NCI-H345 (cell line): ENCODE measurements at places on chromosomes 7 and 10.

- no peak for DNase-seq
Observed at GRCh38 chr10:9579110-9579705, 1438.5 kb upstream of the CELF2 start.

GRCh38 chr7:122944682-122945303 is 50.7 kb downstream of the TAS2R16 start:
- DNase-seq, result no peak

GRCh38 chr7:127730658-127731276 is 78.8 kb downstream of the SND1 start:
- no peak for DNase-seq

DNA sequence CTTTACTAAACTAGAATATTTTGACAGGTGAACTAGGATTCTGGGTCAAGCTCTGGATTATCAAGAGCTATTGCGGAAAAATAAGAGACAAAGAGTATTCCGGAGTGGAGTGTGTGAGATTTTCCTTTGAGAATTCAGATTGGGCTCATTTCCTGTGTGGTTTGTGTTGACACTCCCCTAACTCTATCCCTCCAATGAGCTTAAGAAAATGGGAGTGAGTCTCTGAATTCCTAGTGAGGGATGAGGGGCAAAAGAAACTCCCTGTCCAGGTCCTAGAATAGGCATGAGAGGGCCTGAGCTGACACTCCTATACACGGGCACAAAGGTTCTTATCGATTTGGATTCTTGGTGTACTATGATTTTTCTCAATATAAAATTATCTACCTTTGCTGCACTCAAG is 10.2 kb downstream of the KLF14 start:
- DNase-seq, result no peak

DNA sequence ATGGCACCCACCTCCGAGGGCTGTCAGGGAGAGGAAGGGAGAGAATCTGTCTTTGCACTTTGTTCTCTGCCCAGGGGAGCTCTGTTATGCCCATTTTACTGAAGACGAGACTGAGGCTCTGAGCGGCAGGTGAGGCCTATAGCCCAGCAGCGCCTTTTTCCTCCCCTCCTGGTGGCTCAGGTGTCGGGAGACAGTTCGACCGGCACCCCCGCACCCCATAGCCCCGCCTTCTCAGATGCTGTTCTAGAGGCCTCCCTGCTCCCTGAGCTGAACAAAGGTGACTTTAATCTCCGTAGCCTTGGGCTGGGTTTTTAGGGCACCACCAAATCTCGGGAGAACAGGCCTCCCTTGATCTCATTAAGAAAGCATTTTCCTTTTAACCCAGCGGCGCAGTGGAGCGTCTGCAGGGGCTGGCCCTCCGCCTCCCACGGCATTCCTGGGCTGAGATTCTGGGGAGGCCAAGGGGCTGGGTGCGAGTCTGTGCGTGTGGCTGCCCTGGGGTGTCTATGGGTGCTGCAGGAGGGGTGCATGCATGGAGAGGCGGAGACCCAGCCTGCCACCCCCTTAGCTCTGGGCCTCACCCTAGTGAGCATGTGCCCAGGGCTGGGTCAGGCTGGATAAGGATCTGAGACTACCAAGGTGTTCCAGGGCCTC is 3.3 kb downstream of the LFNG start:
- peak; percentile 52 for DNase-seq

- DNase-seq, result no peak
Observed at GRCh38 chr7:37310327-37311080, 138.2 kb downstream of the ELMO1 start.

- no peak for DNase-seq
Observed at GRCh38 chr7:96449094-96449493, 127.2 kb upstream of the SLC25A13 start.

GRCh38 chr7:6651851-6652445 is 14.8 kb downstream of the ZNF316 start:
- no peak for DNase-seq

- DNase-seq, result no peak
Observed at GRCh38 chr7:116629051-116629463, 42.9 kb upstream of the MET start.

DNA sequence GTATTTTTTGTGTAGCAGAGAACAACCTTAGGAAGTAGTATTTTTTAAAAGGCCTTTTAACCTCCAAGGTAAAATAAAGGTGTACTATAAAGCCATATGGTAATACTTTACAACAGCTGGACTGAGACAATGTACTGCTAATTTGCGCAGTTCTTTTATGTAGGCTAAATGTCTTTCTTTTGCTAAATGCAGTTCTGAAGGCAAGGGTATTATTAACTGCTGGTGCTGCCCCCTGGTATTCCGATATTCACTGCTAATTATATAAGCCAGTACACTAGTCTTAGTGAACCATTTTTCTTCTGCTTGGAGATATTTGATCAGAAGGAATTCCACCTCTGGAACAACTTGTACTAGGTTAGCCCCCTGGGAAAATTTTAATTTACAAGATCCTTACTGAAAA is 272.0 kb upstream of the FERD3L start:
- no peak for DNase-seq

DNA sequence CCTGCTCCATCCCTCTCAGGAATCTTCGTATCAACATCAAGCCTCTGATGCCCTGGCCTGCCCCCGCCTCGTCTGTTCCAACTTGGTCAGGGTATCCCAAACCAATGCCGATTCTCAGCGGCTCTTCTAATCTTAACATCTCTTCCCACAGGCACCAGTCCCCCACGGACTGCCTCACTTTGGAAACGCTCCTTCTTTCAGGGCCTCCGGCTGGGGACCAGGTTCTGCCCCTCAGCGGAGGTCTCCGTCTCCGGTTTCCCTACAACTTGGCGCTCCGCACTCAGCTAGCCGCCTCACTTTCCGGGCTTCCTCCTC is 488 bp downstream of the ABCF2 start:
- DNase-seq, result no peak

DNA sequence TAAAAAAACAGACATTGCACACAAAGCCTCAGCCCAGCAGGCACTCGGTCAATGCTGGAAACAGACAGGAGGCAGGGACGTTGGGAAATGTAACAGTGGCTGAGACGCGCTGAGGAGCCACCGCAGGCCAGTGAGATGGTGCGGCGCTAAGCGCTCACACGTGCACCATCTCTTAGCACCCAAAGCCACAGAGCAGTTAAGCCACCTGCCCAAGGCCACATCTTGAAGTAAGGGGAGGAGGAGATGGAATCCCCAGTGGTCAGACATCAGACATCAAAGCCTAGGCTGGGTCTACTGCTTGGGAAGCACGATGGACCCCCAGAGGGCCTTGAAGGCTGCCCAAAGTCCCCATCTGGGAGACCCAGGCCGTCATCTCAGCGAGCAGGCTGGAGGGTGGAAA is 15.6 kb downstream of the LAT2 start:
- DNase-seq, result no peak

GRCh38 chr10:5604961-5605360 is 61.4 kb downstream of the ASB13 start:
- no peak for DNase-seq

DNA sequence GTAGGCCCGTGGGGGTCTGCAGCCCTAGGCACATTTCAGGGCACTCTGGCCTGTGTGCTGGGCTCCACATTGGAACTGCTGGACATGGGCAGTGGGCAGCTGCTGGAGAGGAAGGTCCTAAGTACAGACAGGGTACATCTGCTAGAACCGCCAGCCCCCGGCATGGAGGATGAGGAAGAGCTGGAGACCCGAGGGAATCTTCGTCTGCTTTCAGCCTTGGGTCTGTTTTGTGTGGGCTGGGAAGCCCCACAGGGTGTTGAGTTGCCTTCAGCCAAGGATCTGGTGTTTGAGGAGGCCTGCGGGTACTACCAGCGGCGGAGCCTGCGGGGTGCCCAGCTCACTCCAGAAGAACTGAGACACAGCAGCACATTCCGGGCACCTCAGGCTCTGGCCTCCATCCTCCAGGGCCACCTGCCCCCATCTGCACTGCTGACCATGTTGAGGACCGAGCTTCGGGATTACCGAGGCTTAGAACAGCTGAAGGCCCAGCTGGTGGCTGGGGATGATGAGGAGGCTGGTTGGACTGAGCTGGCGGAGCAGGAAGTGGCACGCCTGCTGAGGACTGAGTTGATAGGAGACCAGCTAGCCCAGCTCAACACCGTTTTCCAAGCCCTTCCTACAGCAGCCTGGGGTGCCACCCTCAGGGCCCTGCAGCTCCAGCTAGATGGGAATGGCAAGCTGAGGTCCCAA is 1.4 kb downstream of the HPS6 start:
- no peak for DNase-seq

DNA sequence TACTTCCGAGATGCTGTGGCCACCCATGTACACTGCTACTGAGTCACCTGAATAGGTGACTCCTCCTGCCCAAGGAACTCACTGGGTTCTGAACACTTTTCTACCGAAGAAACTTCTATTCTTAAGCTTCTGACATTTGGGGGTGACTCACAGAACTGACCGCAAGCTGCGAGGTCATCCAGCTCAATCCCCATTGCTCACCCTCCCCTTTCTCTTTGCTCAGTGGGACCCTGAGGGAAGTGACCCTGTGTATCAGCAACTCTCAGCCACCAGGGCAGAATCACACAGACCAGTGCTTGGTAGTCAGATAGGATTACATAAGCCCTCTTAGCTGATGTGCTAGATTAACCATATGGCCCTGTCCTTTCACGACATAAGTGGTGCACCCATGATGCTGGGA is 46.3 kb downstream of the INSYN2A start:
- no peak for DNase-seq

DNA sequence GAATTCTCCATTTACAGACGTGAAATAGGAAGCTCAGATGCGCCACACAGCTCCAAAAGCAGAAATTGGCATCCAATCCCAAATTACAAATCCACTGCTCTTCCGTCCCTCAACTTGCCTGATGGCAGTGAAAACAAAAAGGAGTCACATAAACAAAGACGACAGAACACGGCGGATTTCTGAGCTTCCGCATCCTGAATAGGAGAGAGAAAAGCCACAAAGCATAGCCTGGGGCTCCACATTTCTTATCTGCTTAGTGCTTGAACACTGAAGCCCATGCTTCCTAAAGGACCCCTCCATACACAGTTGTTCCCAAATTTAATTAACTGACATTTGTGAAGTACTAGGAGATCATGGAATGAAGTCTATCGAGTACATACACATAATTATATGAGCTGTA is 32.6 kb downstream of the BEND7 start:
- no peak for DNase-seq

- no peak for DNase-seq
Observed at GRCh38 chr7:12031186-12031585, 179.9 kb upstream of the TMEM106B start.

DNA sequence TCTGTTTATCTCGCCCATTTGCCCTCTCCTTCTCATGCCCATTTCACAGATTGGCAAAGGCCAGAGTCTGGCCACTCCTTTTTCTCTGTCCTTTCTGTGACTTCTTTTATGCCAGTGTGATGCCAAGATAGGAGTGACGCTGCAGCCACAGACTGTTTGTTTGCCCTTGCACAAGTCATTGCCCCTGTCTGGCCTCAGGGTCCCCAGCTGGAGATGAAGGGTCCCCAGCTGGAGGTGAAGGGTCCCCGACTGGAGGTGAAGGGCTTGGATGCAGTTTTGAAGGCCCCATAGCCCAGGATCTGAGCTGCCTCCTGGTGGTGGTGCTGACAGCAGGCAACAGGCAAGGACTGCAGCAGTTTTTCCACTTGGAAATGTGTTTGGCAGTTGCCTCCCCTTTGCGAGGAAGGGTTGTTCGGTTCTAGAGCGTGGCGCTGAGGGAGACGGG is 50.8 kb upstream of the SLC29A3 start:
- DNase-seq, result no peak

- DNase-seq, result no peak
Observed at GRCh38 chr10:124701435-124701834, 42.7 kb downstream of the FAM53B start.

DNA sequence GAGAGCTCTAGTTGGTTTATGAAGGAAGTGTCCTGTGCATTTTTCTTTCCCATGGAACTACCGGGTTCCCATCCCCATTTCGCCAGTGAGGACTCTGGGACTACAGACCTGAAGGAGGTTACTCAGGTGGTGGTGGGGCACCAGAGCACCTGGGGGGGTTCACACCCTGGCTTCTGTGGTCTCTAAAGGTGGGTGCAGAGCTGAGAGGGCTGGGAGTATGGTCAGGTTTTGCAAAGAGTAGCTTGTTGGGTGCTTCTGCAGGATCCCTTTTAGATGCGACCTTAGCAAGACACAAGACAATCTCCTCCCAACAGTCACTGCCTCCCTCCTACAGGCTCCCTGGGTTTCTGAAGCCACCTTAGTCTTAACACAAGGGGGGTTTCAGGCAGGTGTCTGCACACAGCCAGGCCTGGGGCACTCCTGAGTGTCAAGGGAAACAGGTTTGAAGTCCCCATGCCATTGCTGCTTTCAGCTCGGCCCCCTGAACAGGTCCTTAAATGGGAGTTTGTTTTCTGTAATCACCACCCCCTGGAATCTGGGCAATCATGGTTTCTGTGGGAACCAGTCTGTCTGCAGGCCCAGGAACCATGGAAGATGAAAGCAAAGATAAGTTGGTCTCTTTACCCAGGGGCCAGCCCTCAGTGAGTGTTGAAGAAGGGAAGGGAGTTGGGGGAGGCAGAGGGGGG is 9.9 kb upstream of the CXCL12 start:
- no peak for DNase-seq

DNA sequence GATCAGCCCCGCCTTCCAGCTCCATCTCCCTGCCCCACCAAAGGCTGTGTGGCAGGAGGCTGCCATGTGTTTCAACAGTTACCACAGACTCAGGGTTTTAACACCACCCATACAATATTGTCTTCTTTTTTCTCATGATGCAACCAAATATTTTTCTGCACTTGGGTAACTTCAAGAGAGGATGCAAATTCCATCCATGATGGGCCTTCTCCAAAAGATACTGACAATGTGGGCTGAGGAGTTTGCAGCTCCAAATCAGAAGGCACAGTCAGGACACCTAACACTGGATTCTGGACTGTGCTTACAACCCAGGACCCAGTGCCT is 347.9 kb downstream of the GRID1 start:
- no peak for DNase-seq

- DNase-seq, result no peak
Observed at GRCh38 chr7:40199076-40199802, 64.4 kb downstream of the SUGCT start.

DNA sequence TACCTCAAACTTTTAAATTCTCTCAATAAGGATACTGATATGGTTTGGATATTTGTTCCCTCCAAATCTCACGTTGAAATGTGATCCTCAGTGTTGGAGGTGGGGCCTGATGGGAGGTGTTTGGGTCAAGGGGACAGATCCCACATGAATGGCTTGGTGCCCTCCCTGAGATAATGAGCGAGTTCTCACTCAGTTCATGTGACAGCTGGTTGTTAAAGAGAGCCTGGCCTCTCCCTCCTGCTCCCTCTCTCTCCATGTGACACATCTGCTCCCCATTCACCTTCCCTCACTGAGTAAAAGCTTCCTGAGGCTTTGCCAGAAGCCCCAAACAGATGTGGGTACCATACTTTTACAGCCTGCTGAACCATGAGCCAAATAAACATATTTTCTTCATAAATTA is 19.2 kb downstream of the ABCB4 start:
- DNase-seq, result no peak

GRCh38 chr10:116082206-116082605 is 190.8 kb downstream of the GFRA1 start:
- DNase-seq, result no peak
